ENCODE measurements at places on chromosomes 12 and 14. TPM values are rescaled to one million over a fixed set of nuclear protein-coding genes. Genes with fewer than 3 reads are reported as not detected.

Gene GPR68
- 0.77 TPM for total RNA-seq

Gene TRHDE
- 0.26 TPM for total RNA-seq

Gene CD163
- total RNA-seq: not detected

Gene GYS2
- 0.26 TPM for total RNA-seq

Gene TBX5
- total RNA-seq: not detected

Gene MGP
- 0.79 TPM for total RNA-seq

Gene ITGB7
- 8.4 TPM for total RNA-seq

Gene C12orf54
- total RNA-seq: 0.53 TPM

Gene AEBP2
- total RNA-seq: 12.6 TPM

Gene UBC
- total RNA-seq: 2,139 TPM

Gene ADCY6
- 13.4 TPM for total RNA-seq

Gene MORN3
- total RNA-seq: 0.79 TPM

Gene CISTR
- not detected for total RNA-seq

Gene XPOT
- total RNA-seq: 180 TPM

Gene RFLNA
- not detected for total RNA-seq

Gene EMP1
- 15.6 TPM for total RNA-seq

Gene ASIC1
- total RNA-seq: 1.3 TPM

Gene CLECL1
- total RNA-seq: not detected

Gene LALBA
- not detected for total RNA-seq

Gene PTCSC3
- not detected for total RNA-seq

Gene PYGL
- 94.2 TPM for total RNA-seq

Gene AMDHD1
- not detected for total RNA-seq

Gene DBX2
- not detected for total RNA-seq

Gene FBXL14
- 10.2 TPM for total RNA-seq

Gene DLK1
- total RNA-seq: not detected

Gene CHGA
- not detected for total RNA-seq

Gene MYH6
- total RNA-seq: not detected

Gene PTGDR
- not detected for total RNA-seq

Gene KRT6C
- 138 TPM for total RNA-seq

Gene FAM181A
- total RNA-seq: not detected

Gene SLCO1B1
- not detected for total RNA-seq

Gene SLC10A1
- not detected for total RNA-seq

Gene LETMD1
- total RNA-seq: 67.9 TPM

Gene KRT74
- 0.13 TPM for total RNA-seq

Gene INHBC
- not detected for total RNA-seq

Gene CNTN1
- total RNA-seq: 30.3 TPM

Gene ERBB3
- 21.1 TPM for total RNA-seq

Gene KCNH3
- under 0.01 TPM for total RNA-seq

Gene L3HYPDH
- 17.1 TPM for total RNA-seq

Gene TGM1
- total RNA-seq: 88.7 TPM

Gene E2F7
- total RNA-seq: 3.4 TPM

Gene GPR65
- total RNA-seq: not detected

Gene RNASE3
- total RNA-seq: not detected

Gene GABARAPL1
- 32.9 TPM for total RNA-seq

Gene LRRIQ1
- total RNA-seq: under 0.01 TPM

Gene RESF1
- 47.0 TPM for total RNA-seq

Gene APOLD1
- total RNA-seq: 1.4 TPM

Gene SLC4A8
- total RNA-seq: 0.26 TPM

Gene MAP1LC3B2
- 1.8 TPM for total RNA-seq

Gene B3GNT4
- 0.53 TPM for total RNA-seq

Gene LARP4
- total RNA-seq: 28.3 TPM

Gene ACRBP
- total RNA-seq: 0.51 TPM

Gene FSCB
- not detected for total RNA-seq

Gene CLEC1A
- not detected for total RNA-seq

Gene SLC17A8
- total RNA-seq: not detected

All from bronchial epithelial cell (primary cell).